ENCODE measurements at places on chromosomes 13 and 19.

DNA sequence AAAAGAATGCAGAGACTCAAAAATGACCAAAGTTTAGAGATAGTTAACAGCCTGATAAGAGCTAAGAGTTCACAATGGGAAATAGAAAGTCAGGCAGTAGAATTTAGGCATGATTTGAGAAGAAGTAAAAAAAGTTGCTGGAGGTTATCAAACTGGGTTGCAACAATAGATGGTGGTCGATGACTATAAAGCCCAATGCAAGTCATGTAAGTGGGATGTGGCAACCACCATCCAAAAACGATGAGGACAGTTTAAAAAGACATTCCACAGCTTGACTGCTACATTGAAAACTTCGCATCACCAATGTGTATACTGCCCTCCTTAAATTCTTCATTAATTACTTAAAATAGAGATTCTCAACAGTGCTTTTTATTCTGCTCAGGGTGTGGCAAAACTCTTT lies 19.7 kb downstream of the ELF1 start:
- DNase-seq: no peak

DNA sequence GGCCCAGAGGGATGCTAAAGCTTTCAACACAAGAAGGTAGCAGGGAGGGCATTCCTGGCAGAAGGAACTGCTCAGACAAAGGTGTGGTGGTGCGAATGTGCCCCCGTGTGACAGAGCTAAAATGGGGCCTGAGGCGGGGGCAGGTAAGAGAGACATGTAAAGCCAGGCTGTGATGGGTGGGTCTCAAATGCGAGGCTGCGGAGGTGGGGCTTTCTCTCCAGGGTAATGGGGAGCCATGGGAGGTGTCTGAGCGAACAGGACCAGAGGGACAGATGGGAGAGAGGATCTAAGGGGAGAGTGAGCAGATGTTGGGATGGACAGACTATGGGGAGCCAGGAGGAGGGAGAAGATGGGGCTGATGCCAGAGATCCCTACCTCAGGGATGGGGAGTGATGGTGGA lies 44.7 kb upstream of the NFIC start:
- DNase-seq: no peak

GRCh38 chr19:39304701-39305571 lies 8.7 kb downstream of the IFNL1 start:
- no peak for DNase-seq

DNA sequence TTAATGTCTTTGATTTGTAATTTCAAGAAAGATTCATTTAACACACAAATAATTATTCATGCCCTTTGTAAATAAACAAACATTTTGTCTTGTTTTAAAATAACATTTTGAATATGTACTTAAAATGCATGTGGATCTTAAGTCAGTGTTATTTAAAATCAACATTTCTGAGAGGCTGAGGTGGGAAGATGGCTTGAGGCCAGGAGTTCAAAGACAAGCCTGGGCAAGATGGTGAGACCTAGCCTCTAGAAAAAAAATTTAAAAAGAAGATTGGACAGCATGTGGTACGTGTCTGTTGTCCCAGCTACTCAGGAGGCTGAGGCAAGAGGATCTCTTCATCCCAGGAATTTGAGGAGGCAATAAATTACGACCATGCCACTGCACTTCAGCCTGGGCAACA lies 1268.2 kb downstream of the SLITRK1 start:
- DNase-seq: no peak

GRCh38 chr19:8221161-8221560 lies 12.0 kb downstream of the CERS4 start:
- no peak for DNase-seq

DNA sequence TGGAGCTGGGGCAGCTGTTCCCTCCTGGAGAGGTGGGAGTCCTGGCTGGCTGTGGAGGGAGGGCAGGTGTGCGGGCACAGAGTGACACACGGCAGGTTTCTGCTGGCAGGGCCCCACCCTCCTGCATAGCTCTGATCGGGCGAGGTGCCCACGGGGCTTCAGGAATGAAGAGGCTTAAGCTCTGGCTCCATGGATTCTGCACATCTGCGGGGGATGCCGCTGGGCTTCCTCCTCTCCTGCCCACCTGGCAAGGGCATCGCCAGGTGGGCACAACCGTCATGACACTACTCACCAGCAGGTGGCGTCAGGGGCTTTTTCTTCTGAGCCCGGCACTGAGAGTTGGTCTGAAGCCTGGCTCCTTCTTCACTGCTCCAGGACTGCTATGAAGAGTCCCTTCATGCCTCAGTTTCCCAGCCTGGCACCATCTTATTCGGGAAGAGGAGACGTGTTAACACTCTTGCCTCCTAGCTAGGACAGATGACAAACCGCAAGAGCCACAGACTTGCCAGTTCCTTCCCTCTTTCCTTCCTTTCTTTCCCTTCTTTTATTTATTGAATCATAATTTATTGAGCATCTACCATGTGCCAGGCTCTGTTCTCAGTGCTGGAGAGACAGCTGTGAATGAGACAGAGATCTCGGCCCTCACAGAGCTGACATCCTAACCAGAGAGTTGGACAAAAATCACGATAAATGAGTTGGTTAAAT lies 15.2 kb upstream of the PAK4 start:
- peak; percentile 52 for DNase-seq

- no peak for DNase-seq
These were observed 7.5 kb downstream of the ZNF331 start for GRCh38 chr19:53545271-53546065.

DNA sequence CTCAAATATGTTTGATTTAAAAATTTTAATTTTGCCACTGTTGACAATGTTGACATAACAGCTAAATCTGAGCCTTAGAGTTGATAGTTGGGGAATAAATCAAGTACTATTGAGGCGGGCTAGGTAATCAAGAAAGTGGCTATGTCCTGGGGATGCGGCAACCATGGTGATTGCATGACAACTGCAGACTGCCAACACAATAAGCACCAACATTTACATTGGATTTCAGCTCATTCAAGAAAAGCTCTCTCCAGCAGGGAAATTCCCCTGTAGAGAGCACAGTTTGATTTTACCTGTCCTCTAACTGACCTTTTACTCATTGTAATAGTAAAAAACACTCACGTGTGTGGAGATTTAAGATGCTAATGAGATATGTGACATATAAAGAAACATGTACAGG lies 63.1 kb downstream of the ZNF100 start:
- no peak for DNase-seq

DNA sequence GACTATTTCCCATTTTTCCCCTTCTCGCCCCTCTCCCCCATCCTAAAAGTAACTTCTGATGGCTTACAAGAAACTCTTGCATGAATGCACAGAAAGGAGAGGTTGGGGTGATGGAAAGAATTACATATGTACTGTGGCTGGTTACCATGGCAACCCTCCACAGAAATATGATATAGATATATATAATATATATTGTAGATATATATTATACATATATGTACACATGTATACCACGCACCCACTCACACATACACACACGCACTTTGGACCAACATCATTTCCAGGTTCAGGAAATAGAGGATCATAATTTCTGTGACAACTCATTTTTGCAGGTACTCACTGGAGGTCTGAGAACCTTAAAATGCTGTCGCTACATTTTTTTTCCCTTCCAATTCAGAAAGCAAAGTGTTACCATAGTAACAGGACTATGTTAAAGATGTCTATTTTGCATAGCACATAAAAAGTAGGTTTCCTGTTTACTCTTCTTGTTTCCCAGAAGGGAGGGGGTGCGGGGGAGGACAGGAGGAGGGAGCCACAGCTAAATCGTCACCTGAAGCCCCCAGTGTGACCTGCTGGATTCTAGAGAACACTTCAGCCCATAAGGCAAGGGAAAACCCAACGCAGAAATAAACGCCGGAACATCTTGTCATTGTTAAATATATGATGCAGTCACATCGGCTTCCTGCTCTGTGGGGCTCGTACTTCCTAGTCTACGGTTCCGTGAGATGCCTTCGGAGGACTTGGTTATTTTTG lies 44.7 kb downstream of the EFNB2 start:
- peak; percentile 71 for DNase-seq

GRCh38 chr13:44317752-44318151 lies 55.9 kb upstream of the SERP2 start:
- DNase-seq: no peak

DNA sequence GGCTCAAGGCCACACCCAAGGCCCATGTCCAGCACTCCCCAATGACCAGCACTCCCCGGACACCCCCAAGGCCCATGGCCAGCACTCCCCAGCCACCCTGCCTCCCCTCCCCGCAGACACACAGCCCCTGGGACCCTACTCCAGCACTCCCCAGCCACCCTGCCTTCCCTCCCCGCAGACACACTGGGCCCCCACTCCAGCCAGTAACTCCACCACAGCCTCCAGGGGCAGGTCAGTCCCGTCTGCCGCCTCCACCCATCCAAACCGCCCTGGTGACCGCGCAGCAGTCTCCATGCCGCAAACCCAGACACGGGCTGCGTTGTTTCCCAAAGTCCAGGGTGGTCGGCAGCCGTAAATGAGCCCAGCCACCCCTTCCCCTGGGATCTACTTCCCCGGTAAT lies 70.7 kb downstream of the SPACA7 start:
- no peak for DNase-seq

DNA sequence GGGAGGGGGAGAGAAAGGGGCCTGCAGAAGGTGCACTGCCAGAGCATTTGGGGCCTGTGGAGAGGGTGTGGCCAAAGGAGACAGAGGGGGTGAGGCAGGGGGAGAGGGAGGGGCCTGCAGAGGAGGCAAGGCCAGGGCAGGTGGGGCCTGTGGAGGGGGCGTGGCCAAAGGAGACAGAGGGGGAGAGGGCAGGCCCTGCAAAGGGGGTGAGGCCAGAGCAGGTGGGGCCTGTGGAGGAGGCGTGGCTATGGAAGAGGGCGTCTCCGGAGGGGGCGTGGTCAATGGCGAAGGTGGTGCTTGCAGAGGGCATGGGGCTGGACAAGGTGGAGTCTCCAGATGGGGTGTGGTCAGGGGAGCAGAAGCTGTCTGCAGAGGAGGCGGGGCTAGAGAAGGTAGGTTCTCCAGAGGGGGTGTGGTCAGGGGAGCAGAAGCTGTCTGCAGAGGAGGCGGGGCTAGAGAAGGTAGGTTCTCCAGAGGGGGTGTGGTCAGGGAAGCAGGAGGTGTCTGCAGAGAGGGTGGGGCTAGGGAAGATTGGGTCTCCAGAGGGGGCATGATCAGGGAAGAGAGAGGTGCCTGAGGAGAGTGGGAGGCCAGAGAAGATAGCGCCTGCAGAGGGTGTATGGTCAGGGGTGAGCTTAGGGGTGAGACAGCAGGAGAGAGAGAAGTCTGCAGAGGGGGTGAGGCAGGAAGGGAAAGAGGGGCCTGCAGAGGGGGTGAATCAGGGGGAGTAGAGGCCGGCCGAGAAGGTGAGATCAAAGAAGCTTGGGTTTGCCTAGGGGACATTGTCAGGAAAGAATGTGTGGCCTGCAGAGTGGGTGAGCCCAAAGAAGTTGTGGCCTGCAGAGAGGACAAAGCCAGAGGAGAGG lies 3.4 kb downstream of the PRR36 start:
- DNase-seq: peak; percentile 85

DNA sequence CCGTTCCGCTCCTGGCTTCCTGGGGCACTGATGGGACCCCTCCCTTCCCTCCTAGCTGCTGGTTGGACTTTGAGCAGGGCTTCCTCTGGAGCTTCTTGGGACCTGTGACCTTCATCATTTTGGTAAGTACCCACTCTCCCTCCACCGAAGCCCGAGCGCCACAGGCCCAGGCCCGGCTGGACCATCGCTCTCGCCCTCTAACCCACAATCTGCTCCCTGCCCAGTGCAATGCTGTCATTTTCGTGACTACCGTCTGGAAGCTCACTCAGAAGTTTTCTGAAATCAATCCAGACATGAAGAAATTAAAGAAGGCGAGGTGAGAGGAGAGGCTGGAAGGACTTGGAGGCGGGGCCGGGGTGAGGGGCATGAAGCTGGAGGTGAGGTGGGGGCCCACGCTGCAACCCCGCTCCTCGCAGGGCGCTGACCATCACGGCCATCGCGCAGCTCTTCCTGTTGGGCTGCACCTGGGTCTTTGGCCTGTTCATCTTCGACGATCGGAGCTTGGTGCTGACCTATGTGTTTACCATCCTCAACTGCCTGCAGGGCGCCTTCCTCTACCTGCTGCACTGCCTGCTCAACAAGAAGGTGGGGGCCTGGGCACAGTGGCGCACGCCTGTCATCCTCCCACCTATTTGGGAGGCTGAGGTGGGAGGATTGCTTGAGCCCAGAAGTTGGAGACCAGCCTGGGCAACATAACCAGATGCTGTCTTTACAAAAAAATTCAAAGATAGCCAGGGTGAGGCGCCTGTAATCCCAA lies 12.3 kb downstream of the DDX39A start:
- no peak for DNase-seq

GRCh38 chr13:67200605-67201004 lies 29.5 kb downstream of the PCDH9 start:
- DNase-seq: no peak

- no peak for DNase-seq
These were observed 562.8 kb downstream of the SLITRK6 start for GRCh38 chr13:85236413-85236812.

DNA sequence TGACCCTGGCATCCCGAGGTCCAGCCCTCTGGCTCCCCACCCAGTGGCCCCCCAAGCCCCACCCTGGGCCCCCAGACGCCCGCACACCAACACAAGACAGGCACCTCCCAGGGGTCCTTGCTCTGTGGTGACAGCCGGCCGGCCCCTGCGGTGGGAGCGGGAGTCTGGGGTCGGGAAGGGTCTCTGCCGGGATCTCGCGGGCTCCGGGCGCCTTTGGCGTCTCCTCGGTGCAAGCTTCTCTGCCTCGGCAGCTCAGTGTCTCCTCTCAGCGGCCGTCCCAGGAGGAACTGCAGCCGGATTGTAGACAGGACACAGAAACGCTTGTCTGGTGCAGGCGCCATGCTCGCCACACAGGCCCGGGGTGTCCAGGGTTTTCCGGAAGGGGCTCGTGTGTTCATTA lies 43.7 kb downstream of the TMEM255B start:
- DNase-seq: no peak

GRCh38 chr13:110445183-110445582 lies 116.3 kb downstream of the RAB20 start:
- peak; percentile 84 for DNase-seq

- no peak for DNase-seq
These were observed 234.9 kb upstream of the STARD13 start for GRCh38 chr13:33520468-33520839.

- DNase-seq: no peak
These were observed 174.6 kb downstream of the SUCLA2 start for GRCh38 chr13:47826471-47826870.

GRCh38 chr19:814152-815078 lies 7.3 kb downstream of the PLPPR3 start:
- DNase-seq: no peak

GRCh38 chr13:68998056-68998455 lies 1109.6 kb upstream of the ATXN8OS start:
- DNase-seq: no peak

DNA sequence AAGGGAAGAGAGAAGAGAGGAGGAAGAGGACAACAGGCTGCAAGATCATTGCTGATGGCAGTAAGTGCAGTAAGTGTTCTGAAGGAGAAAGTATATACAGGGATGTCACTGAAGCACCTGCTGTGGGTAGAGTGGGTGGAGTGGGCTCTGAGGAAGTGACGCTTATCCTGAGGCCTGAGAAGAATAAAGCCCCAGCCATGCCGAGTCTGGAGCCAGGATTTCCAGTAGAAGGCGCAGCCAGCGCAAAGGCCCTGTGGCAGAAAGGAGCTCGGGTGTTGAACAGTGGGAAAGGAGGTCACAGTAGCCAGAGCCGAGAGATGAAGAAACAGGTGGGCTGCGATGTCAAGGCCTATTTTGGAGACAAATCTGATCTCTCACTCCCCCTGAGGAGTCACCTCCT lies 31.8 kb upstream of the ADGRE5 start:
- no peak for DNase-seq

GRCh38 chr13:95570016-95570415 lies 17.5 kb downstream of the CLDN10 start:
- DNase-seq: no peak

GRCh38 chr13:47639738-47640447 lies 361.2 kb downstream of the SUCLA2 start:
- DNase-seq: no peak

- no peak for DNase-seq
These were observed 77.9 kb downstream of the SPACA7 start for GRCh38 chr13:112453874-112454647.

All from hematopoietic multipotent progenitor cell (in vitro differentiated cells).